IPS DF 6.9 (cell line): ENCODE measurements at places on chromosomes 12 and 14.

GRCh38 chr12:88946372-88946997, 366.2 kb upstream of the KITLG start:
- no peak for DNase-seq

DNA sequence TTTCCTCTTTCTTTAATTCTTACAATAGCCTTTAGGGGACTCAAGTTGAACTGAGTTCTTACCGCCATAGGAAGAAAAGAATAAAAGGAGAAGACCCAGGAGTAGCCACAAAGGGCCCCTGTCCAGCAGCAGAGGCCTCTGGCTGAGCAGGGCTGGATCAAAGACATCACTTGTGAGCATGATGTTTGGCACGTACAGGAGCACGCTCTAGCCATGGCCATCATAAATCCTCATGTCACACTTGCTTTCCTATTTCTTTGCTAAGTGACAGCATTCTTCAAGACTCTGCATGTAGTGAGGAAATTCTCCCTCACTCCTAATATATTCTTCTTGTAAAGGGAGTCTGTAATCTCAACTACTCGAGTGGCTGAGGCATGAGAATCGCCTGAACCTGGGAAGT, 15.7 kb downstream of the CLEC4C start:
- DNase-seq, result no peak

DNA sequence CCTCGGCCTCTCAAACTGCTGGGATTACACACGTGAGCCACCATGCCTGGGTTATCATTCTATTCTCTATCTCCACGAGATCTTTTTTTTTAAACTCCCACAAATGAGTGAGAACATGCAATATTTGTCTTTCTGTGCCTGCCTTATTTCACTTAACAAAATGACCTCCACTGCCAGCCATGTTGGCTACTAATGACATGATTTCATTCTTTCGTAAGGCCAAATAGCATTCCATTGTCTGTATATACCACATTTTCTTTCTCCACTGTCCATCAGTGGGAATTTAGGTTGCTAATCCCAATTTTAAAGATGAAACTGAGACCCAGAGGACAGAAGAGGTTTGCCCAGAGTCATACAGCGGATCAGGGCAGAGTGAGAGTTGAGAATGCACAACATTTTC, 10.9 kb upstream of the TRPV4 start:
- DNase-seq, result no peak

- DNase-seq, result no peak
These were observed 45.1 kb downstream of the RPS29 start for GRCh38 chr14:49541049-49541448.

- DNase-seq, result no peak
These were observed 73.7 kb downstream of the GALNT4 start for GRCh38 chr12:89450907-89451306.
